Dermis blood vessel endothelial cell (primary cell): ENCODE measurements at places on chromosomes 1 and 21.

DNA sequence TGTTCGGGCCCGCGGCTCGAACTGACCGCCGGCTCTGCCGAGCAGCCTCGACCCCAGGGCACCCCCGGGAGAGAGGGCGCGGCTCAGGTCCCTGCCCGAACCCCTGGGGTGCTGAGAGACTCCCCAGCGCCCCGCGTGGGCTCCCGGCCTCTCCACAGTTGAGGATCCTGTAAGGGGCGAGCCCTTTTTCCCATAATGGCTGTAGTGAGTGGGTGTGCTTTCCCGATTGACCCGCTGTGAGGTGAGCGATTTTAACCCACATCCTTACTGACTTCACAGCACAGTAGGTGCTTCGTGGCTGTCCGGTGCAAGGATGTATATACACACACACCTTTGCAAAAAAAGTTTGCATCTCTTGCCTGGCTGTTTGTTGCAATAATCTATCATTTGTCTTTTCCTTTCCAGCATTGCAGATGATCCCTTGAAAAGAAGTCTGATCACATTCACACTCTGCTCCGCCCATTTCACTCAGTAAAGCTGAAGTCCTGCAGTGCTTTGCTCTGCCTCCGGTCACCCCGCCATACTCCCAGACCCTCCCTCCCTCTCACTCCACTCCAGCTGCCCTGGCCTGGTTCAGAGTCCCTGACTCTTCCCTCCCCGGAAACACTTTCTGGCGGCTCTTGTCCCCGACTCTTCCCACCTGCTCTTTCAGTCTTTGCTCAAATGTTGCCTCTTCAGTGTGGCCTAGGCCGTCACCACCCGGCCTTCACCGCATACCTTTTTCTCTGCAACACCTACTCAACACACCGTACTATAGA lies 955 bp upstream of the UBE2G2 start:
- DNase-seq, result no peak

DNA sequence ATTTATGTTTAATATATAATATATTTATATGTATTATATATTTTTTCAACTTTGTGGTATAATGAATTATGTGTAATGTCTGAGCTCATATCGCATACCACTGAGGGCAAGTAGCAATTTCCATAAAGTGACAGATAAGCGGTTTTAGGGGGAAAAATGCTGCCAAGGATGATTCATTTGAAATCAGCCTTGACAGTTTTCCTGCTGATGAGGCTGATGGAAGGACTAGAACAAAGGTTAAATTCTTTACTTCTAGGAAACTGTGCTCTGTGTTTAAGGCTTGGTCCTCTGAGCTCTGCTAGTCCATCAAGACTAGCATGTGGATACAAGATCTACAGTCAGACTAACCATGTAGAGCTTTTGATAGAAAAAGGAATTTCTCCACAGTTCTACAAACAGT lies 19.3 kb upstream of the DDAH1 start:
- DNase-seq, result peak; percentile 57

DNA sequence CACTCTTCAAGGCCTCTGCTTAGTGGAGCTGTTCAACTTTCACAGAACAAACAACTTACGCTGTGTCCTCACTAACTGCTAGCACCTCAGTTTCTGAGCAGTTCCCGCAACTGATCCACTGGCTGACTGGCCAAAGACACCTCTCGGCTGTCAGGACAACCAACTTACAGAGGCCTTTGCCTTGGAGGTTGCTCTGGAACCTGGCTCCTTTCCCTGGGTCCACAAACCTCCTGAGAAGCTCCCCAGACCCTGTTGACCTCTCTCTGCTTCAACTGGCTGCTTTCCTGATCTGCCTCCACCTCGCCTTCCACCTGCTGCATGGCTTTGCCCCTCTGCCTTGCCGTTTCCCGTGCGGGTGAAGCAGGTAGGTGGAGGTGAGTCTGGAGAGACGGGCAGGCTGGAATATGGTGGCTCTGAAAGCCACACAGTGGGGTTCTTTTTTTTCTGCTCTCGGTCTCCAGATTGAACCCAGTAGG lies 13.0 kb downstream of the BTBD19 start:
- no peak for DNase-seq

GRCh38 chr21:25360593-25360992 lies 246.7 kb downstream of the MRPL39 start:
- DNase-seq, result no peak

DNA sequence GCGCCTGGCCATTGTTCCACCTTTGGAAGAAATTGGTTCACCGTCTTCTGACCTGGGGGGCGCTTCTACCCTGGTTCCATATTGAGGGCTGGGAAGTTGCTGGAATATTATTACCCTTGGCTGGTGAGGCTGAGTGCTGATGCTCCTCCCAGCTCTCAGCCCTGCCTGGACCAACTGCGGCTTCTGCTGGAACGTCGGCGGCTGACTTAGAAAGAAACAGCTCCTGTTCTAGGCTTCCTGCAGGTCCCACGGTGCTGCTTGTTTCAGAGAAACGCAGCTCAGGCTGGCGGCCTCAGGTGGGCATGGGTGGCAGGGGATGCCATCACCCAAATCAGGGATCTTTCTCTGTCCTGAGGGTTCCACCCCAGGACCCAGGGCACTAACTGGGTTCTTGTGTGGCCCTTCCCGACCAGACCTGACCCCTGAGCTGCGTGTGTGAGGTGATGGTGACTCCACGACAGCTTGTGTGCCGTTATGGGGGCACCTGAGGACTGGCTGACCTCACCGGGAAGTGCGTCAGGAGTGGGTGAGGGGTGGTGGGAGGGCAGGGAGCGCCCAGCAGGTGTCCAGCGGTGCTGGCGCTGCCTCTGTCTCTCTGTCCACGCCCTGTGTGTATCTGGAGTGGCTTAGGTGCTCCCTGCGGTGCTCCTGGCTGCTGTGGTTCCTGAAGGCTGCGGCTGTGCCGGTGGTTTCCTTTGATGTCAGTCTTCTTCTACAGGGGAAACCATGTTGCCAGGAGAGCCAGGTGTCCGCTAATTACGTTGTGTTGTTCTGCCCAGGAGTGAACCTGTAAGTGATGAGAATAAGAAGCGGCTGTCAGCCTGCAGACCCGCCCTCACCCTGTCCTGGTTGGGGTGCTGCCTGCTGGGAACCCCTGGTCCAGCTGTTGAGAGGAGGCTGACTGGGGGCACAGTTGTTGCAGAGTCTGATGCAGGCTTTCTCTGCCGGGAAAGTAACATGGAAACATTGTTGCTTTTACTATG lies 8.9 kb downstream of the SKI start:
- DNase-seq, result no peak

- DNase-seq, result no peak
Measured at GRCh38 chr1:231799363-231799986, 172.9 kb downstream of the DISC1 start.

DNA sequence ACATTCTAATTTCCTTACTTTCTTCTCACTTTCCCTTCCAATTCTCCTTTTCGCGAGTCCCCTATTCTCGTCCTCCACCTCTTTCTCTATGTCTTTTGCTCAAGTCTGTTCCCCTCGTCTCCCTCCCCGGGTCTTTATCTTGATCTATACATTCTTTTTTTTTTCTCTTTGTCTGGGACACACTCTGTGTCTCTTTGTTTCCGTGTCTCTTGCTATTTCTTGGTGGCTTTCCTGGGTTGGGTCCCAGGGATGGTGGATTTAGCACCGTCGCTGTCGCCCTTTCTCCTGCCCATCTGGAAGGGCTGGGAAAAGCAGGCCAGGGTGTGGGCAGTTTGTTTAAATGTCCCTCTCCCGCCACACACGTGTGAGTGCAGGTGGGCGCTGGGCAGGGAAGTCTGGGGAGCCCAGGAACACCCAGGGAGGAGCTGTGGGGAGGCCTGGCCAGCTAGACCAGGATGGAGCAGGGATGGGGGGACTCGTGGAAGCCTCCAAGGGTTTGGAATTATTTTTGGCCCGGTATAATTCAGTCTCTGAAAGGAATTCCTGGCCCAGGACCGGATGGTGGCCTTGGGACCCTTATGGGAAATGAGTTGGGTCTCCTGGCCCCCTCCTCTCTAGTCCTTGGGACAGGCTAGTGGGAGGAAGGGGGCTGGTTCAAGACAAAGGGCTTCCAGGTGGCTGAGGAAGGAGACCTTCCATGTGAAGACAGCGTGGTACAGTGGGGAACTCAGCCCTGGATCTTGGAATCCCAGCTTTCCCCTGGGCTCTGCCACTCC lies 9.5 kb upstream of the ID3 start:
- no peak for DNase-seq

DNA sequence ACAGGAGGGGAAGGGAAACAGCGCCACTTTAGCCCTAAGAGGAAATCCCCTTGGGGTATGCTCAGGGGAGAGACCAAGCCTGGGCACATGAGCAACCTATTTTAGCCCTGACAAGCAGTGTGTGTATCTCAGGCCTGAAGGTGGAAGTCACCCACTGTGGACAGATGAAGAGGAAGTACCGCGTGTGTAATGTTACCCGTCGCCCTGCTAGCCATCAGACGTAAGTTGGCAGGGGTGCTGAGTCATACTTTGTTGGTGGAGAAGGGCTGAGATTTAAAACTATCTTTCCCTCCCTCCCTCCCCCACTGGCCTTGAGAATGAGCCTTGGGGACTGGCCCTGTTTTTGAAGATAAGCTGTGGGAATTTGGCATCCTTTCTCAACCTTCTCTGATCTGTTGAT lies 11.2 kb downstream of the AGO1 start:
- no peak for DNase-seq

- no peak for DNase-seq
Measured at GRCh38 chr1:210053126-210053525, 115.1 kb downstream of the SYT14 start.

GRCh38 chr21:45000637-45001133 lies 60.9 kb downstream of the SLX9 start:
- peak; percentile 52 for DNase-seq

GRCh38 chr1:229986737-229987337 lies 80.2 kb upstream of the GALNT2 start:
- DNase-seq, result no peak

GRCh38 chr1:22646384-22646783 lies 3.0 kb downstream of the C1QC start:
- no peak for DNase-seq

DNA sequence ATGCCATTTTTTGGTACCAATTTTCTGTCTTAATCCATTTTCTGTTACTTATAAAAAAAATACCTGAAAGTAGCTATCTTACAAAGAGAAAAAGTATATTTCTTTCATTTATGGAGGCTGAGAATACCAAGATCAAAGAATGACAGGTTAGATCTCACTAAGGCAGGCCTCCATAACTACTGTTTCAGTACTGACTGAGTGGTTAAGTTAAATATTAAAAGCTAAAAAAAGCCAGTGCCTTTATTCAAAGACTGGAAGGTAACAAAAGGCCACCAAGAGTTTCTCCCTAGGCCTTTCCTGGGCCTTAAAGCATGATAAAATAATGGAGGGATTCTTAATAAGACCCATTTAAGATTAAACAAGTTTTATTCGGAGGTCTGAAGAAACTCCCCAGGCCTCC lies 687.7 kb upstream of the ADGRL4 start:
- no peak for DNase-seq

- DNase-seq, result no peak
Measured at GRCh38 chr1:170310014-170310405, 164.3 kb downstream of the NTMT2 start.

DNA sequence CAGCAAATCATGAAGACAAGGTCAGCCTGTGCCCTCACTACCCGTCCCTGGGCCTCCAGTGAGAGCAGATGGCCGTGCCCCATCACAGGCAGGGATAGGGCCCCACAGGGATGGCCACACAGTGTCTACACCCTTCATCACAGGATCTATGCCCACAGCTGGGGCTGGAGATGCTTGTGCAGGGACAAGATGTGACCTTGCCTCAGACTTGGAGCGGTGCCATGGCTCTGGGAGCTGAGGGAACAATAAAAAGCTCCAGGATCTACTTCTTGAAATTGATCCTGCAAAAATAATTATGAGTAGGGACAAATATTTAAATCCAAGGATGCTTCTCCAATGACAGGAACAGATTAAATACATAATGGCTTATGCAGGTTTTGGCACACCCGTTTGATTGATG lies 25.4 kb upstream of the TCEA3 start:
- no peak for DNase-seq

DNA sequence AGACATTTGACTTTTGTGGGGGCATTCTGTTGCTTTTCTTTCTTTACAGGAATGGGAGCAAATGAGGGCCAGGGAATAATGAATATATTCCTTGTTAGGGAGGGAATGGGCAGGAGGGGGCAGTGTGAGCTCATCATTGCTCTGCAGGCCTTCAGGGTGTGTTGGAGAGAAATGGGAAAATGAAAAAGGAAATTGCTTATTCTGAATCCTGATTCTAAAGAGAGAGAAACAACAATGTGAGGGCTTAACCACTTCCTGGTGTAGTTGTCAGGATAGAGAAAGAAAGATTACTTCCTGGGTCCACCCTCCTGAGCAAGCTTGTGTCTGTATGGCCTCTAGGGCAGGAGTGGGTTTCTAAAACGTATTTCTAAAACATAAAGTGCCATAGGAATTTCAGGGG lies 28.3 kb downstream of the VANGL2 start:
- DNase-seq, result peak; percentile 61

- no peak for DNase-seq
Measured at GRCh38 chr1:40339420-40340323, 22.6 kb upstream of the COL9A2 start.

- no peak for DNase-seq
Measured at GRCh38 chr21:44295163-44295573, 4.7 kb upstream of the PFKL start.

DNA sequence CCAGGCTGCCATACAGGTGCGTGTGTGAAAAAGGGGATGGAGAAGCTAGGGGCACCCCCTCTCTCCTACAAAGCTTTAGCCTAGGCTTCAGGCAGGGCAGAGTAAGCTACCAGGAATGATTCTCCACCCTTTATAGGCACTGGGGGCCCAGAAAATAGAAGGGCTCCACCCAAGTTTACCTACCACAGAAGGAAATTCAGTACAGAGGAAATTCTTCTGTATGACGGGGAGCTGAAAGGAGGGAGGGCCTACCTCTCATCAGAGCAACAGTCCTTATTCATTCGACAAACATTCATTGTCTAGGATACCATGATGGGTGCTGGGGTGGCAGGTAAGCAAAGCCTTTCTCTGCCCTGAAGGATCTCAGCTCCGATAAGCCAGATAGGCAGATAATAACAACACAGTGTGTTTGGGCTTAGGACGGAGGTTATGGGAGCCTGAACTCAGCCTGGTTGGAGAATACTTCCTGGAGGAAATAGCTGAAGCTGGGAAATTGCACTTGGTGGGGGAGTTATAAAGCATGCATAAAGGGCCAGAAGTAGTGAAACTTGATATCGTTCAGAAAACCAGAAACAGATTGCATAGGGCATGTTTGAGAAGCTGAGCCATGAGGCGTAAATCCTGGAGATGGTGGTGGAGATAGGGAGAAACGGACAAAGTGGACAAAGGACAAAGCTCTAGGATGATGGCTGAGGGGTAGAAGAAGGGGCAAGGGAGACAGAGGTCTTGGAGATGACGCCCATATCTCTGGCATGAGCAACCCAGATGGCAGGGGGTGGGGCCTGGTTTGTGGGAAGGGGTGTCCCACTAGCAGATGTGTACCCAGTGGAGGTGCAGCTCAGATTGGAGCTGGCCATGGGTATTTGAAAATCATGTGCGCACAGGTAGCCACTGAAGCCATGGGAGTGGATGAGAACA lies 5.3 kb upstream of the P3R3URF start:
- peak; percentile 77 for DNase-seq

- no peak for DNase-seq
Measured at GRCh38 chr1:113216664-113217063, 143.7 kb downstream of the LRIG2 start.
